ELF-1 (cell line): ENCODE measurements at places on chromosomes 4 and X.
A peak's percentile ranks its signal among the peaks of the same experiment; 100 is the strongest.

DNA sequence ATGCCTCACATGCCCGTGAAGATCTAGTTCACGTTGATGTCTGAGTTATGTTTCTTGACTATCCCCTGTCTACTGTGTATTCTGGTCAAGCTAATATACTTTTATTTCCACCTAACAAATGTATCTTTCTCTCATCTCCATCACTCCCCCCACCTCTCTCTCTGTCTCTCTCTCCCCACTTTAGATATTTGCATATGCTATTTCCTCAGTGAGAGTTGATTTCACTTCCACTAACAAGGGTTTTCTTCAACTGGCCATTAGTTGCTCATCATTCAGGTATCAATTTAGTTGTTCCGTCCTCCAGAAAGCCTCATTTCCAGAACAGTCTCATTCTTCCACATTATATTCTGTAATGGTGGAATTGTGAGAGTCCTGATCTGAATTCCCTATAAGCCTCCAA is 1777.8 kb upstream of the TENM3 start:
- DNase-seq, result no peak

GRCh38 chr4:160319221-160319867 is 1216.5 kb downstream of the RAPGEF2 start:
- peak; percentile 51 for DNase-seq

GRCh38 chrX:155035688-155036087 is 9.0 kb downstream of the FUNDC2 start:
- no peak for DNase-seq

DNA sequence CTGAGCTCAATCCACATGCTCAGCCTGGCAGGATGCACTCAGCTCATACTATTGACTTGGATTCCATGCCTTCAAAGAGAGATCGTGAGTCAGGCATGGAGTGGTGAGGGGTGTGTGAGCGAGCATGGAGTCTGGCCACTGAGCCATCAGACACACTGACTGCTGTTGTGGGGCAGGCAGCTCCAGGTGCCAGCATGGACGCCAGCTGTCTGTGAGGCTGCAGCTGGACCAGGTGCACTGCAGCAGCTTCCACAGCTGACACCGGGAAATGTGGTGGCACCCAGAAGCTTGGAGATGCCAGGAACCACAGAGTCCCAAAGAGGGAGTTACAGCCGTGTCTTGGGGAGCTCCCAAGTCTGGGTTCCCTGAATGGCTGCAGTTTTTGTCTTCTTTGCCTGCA is 1026.4 kb upstream of the ADGRL3 start:
- no peak for DNase-seq

- DNase-seq, result no peak
These were observed 508.7 kb downstream of the TRIML1 start for GRCh38 chr4:188647820-188648370.

GRCh38 chr4:89820010-89820409 is 17.0 kb downstream of the SNCA start:
- DNase-seq, result no peak

DNA sequence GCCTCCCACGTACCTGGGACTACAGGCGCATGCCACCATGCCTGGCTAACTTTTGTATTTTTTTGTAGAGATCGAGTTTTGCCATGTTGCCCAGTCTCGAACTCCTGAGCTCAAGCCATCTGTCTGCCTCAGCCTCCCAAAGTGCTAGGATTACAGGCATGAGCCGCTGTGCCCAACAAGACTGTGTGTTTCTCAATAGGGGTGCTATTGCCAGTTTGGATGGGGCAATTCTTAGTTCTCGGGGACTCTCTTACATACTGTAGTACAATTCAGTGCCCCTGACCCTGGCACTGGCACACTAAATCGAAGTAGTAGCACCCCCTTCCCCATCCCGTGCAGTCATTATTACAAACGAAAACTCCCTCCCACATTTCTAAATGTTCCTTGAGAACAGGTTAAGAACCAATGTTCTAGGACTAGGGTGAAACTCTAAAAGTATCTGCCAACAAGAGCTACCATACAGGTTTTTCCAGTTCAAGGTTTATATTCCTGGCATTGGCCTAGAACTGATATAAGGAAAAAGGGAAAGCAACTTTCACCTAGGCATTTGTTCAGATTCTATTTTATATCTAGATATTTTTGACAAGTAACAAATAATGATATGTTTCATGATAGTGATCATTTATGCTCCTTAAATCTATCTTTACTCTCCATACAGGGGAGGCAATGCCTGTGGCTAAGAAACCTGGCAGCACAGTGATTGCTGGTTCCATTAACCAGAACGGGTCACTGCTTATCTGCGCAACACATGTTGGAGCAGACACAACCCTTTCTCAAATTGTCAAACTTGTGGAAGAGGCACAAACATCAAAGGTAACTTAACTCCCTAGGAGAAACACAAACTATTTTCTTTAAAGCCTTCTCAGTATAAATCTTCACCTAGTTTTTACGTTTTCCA is 50.4 kb upstream of the PGAM4 start:
- peak; percentile 2 for DNase-seq
